Thoracic aorta endothelial cell (primary cell): ENCODE measurements at places on chromosomes 12 and 14. TPM values are rescaled to one million over a fixed set of nuclear protein-coding genes. Genes with fewer than 3 reads are reported as not detected.

LMNTD1 gene
- not detected in 2 replicates for total RNA-seq

CMKLR1 gene
- 0.07 TPM in 1 of 2 replicates, not detected in the other for total RNA-seq

SMIM41 gene
- total RNA-seq, result 0.13 TPM in 1 of 2 replicates, not detected in the other

APOLD1 gene
- total RNA-seq, result 2.7 and 3.1 TPM in 2 replicates

PPP1R36 gene
- 0.29 and 0.40 TPM in 2 replicates for total RNA-seq

SIRT4 gene
- 0.27 and 0.50 TPM in 2 replicates for total RNA-seq

MYL6 gene
- total RNA-seq, result 1,508 and 2,188 TPM in 2 replicates

KRT80 gene
- 7.2 and 9.5 TPM in 2 replicates for total RNA-seq

SOS2 gene
- total RNA-seq, result 36.8 and 37.4 TPM in 2 replicates

OR4K2 gene
- total RNA-seq, result not detected in 2 replicates

MYH6 gene
- not detected in 2 replicates for total RNA-seq

CEBPE gene
- total RNA-seq, result not detected in 2 replicates

LIN7A gene
- total RNA-seq, result 0.36 TPM in 1 of 2 replicates, not detected in the other

HRK gene
- not detected in 2 replicates for total RNA-seq

LALBA gene
- not detected in 2 replicates for total RNA-seq

RFX4 gene
- not detected in 2 replicates for total RNA-seq

CHGA gene
- not detected in 2 replicates for total RNA-seq

OR10AD1 gene
- not detected in 2 replicates for total RNA-seq

RNASE7 gene
- total RNA-seq, result not detected in 2 replicates

KCNK10 gene
- total RNA-seq, result not detected in 2 replicates

TMEM132C gene
- total RNA-seq, result 0.13 TPM in 1 of 2 replicates, not detected in the other

BCDIN3D gene
- total RNA-seq, result 2.4 and 3.3 TPM in 2 replicates

LRRC10 gene
- total RNA-seq, result not detected in 2 replicates

FBXO33 gene
- 12.0 and 13.9 TPM in 2 replicates for total RNA-seq

NOC4L gene
- total RNA-seq, result 16.0 and 28.6 TPM in 2 replicates

BCL11B gene
- total RNA-seq, result under 0.01 and 0.27 TPM in 2 replicates

BMP4 gene
- 63.2 and 98.1 TPM in 2 replicates for total RNA-seq

PRR4 gene
- 1.9 and 2.3 TPM in 2 replicates for total RNA-seq

PRH2 gene
- not detected in 2 replicates for total RNA-seq

SSTR1 gene
- total RNA-seq, result 1.2 and 2.9 TPM in 2 replicates

CCDC175 gene
- total RNA-seq, result not detected in 2 replicates

GALNT9 gene
- 0.40 TPM in 1 of 2 replicates, not detected in the other for total RNA-seq

ITGB7 gene
- total RNA-seq, result not detected in 2 replicates

TMTC2 gene
- total RNA-seq, result 5.5 and 8.2 TPM in 2 replicates

B4GALNT3 gene
- total RNA-seq, result 0.14 TPM in 1 of 2 replicates, not detected in the other

CLEC4D gene
- not detected in 2 replicates for total RNA-seq

PRH1 gene
- total RNA-seq, result 22.9 and 38.6 TPM in 2 replicates

GLT1D1 gene
- total RNA-seq, result not detected in 2 replicates

TMPRSS12 gene
- total RNA-seq, result not detected in 2 replicates

TAS2R7 gene
- total RNA-seq, result 0.13 and 0.14 TPM in 2 replicates

KRT82 gene
- total RNA-seq, result not detected in 2 replicates

SIX4 gene
- 4.2 and 4.3 TPM in 2 replicates for total RNA-seq

FAM90A1 gene
- not detected in 2 replicates for total RNA-seq

C12orf50 gene
- total RNA-seq, result 0.13 TPM in 1 of 2 replicates, not detected in the other
